ENCODE measurements at places on chromosomes 16 and 17.

DNA sequence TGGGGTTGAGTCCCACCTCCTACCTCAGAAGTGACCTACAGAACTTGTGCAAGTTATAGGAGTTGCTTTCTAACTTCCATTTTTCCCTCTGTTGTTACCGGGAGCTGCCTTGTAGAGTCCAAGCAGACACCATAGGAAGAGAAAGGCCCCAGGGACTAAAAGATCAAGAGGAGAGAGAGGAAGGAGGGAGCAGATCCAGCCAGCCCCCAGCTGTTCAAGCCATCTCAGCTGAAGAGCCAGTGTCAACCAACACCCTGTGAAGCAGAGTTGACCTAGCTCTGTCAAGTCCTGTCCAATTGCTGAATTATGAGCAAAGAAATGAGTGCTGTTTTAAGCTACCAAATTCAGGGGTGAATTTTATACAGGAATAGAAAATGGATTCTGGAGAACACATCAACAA, 34.9 kb upstream of the CACNG4 start:
- DNase-seq: no peak

- no peak for DNase-seq
Measured at GRCh38 chr17:80995131-80995530, 3.5 kb downstream of the CHMP6 start.

GRCh38 chr17:79728908-79729471, 1.8 kb upstream of the ENPP7 start:
- DNase-seq: no peak

- DNase-seq: no peak
Measured at GRCh38 chr17:17154556-17154955, 51.6 kb downstream of the PLD6 start.

DNA sequence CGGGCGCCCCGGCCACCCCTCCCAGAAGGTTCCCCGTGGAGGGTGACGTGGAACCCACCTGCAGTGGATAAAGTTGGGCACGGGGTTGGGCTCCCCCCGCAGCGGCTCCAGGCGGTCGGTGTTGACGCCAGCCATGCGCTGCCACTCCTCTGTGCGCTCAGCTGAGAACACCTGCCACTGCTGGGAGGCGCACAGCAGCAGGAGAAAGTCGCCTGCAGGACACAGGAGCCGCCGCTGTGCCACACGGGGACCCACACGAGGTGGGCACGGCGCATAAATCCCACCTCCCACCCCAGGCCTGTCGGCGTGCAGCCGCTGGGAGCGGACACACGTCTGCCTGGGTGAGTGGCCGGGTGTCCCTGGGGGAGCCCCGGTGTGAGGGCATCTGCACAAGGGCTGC, 20.7 kb downstream of the CTU2 start:
- DNase-seq: no peak

Data from NCI-H526 treated with DMSO at 0.1 percent for 48 hours (cell line).